Camera-type eye (tissue), 1 donor: ENCODE measurements at places on chromosomes 3 and 15. TPM values are rescaled to one million over a fixed set of nuclear protein-coding genes. Genes with fewer than 3 reads are reported as not detected.

ZKSCAN7 gene
- 29.9 TPM for total RNA-seq

ZMYND10 gene
- 5.7 TPM for total RNA-seq

ZNF385D gene
- 35.0 TPM for total RNA-seq

TM4SF4 gene
- not detected for total RNA-seq

DLEC1 gene
- 0.33 TPM for total RNA-seq

TOPBP1 gene
- 51.4 TPM for total RNA-seq

STRA6 gene
- total RNA-seq, result 17.3 TPM

PLA2G4E gene
- 0.16 TPM for total RNA-seq

MME gene
- total RNA-seq, result 19.2 TPM

PAK6 gene
- 5.4 TPM for total RNA-seq

ISL2 gene
- total RNA-seq, result 9.6 TPM

IRAK2 gene
- total RNA-seq, result 4.5 TPM

ACOX2 gene
- 22.8 TPM for total RNA-seq

IGSF11 gene
- 51.5 TPM for total RNA-seq

CFAP92 gene
- total RNA-seq, result 1.3 TPM

SOX2 gene
- total RNA-seq, result 128 TPM

THSD4 gene
- 85.5 TPM for total RNA-seq

SEMA6D gene
- total RNA-seq, result 69.2 TPM

WDR93 gene
- 0.66 TPM for total RNA-seq

DLL4 gene
- total RNA-seq, result 49.5 TPM

SGO1 gene
- 6.6 TPM for total RNA-seq

SEMA7A gene
- 14.7 TPM for total RNA-seq

FGD5 gene
- 17.3 TPM for total RNA-seq

SPTBN5 gene
- 7.1 TPM for total RNA-seq

SLC28A1 gene
- total RNA-seq, result 0.16 TPM

AADACL2 gene
- total RNA-seq, result 1.3 TPM

KBTBD8 gene
- 7.5 TPM for total RNA-seq

P2RY13 gene
- 0.55 TPM for total RNA-seq

GABRR3 gene
- 25.8 TPM for total RNA-seq

SST gene
- not detected for total RNA-seq

TBC1D23 gene
- 92.7 TPM for total RNA-seq

PROS1 gene
- total RNA-seq, result 43.0 TPM

GOLGA8M gene
- total RNA-seq, result 1.9 TPM

REC114 gene
- not detected for total RNA-seq
